ENCODE measurements at places on chromosomes 5 and 9.

- no peak for DNase-seq
These were observed 5.2 kb upstream of the RPL26L1 start for GRCh38 chr5:172953776-172954675.

DNA sequence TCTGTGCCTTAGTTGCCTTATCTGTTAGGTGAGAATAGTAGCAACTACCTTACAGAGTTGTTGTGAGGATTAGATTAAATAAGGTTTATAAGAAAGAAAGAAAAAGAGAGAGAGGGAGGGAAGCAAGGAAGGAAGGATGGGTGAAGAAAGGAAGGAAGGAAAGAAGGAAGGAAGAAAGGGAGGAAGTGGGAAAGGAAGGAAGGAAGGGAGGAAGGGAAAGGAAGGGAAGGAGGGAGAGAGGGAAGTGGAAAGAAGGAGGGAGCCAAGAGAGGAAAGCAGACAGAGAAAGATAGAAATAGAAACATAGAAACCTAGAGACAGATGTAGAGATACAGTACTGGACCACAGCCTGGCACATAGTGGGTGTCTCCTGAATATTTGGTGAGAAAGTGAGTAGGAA is 207.1 kb upstream of the TRIM32 start:
- DNase-seq, result no peak

DNA sequence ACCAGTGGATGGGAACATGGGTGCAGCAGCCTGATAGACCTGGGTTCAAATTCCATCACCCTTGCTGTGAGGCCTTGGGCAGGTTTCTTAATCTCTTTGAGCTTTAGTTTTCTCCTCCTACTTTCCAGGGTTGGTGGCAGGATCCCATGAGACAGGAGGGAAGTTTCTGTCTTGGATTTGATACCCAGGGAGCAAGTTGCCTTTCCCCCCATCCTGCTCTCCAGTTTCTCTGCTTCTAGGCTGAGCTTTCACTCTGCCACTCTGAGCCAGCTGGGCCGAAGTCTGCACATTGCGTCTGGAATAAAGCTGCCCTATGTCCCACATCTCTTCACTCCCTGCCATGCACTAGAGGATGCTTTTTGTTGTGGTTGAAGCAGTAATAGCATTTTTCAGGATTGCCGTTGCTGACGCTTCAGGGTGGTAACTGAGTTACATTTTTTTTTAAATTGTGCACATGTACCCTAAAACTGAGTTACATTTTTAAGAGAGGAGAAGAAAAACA is 40.5 kb upstream of the ANGPTL2 start:
- no peak for DNase-seq

GRCh38 chr9:19698960-19699359 is 89.9 kb downstream of the SLC24A2 start:
- DNase-seq, result no peak

DNA sequence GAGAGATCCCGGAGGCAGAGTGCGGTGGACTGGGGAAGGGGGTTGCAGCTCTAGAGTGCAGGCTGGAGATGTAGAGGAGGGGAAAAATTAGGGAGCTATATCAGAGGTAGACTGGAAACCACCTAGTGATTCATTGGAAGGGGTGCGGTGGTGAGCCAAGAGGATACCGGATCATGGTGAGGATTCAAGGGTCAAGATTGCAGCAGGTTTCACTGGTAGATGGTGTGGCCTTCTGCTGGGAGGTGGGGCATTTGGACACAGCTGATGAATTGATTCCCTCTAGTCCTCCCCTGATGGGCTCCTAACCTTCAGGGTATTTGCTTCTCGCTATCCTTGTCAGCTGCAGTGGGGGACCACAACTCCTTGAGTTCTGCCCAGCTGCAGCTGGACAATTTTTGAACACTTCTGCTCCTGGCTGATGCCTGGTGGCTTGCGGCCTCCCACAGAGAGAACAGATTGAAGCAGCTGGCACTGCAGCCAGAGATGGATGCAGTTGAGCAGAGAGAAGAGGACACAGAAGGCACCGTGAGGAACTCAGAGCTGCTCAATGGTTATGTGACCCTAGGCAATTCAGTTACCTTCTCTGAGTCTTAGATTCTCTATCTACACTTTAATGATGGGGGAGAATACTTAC is 134.4 kb upstream of the ABCA1 start:
- no peak for DNase-seq

- no peak for DNase-seq
These were observed 2.2 kb downstream of the BARX1 start for GRCh38 chr9:93952784-93953495.

DNA sequence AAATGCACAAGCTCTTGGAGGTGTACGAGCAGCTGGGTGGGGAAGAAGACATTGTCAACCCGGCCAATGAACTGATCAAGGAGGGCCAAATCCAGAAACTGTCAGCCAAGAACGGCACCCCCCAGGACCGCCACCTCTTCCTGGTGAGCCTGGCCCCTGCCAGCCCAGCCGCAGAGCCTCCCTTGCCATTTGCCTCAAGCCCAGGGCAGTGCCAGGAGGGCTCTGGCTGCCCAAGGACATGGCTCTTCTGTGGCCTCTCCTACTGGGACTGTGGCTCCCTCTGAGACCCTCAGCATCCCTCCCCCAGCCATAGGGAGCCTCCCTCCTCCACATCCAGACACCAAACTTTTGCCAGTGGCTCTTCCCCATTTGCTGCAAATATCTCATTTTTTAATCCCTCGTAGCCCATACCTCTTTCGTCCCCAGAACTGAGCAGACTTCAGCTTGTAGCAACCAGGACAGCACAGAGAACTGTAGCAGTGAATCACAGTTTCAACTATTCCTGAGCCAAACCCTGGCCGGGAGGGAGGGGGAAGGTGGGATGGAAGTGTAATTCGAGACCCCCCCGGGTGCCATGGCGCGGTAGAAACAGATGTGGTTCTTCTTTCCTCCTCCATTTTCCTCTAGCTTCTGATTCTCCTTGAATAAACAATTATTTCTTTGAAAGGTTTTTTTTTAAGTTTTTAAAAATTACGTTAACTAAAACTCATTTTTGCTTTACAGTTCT is 44.5 kb upstream of the SUSD3 start:
- DNase-seq, result no peak

GRCh38 chr5:88159591-88159990 is 109.1 kb downstream of the TMEM161B start:
- DNase-seq, result no peak

GRCh38 chr5:89458332-89458656 is 575.3 kb upstream of the MEF2C start:
- DNase-seq, result no peak

- DNase-seq, result no peak
These were observed 123.9 kb downstream of the PTPRD start for GRCh38 chr9:10488937-10489336.

DNA sequence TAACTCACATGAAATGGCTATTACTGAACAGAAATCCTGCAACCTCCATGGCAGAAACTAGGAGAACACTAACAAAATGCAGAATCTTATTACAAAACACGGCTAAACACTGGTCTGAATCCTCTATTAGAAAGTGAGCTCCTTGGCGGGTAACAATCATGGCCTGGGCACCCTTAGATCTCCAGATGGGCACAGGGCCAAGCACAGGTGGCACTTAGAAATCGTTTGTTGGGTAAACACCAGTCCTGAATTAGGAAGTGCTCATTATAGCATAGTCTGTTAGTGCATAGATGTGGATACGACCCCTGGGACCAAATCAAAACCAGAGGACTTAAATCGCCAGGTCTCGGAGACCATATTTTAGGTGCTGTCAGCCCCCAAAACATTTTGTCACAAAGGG is 14.4 kb downstream of the VDAC1 start:
- DNase-seq, result no peak

DNA sequence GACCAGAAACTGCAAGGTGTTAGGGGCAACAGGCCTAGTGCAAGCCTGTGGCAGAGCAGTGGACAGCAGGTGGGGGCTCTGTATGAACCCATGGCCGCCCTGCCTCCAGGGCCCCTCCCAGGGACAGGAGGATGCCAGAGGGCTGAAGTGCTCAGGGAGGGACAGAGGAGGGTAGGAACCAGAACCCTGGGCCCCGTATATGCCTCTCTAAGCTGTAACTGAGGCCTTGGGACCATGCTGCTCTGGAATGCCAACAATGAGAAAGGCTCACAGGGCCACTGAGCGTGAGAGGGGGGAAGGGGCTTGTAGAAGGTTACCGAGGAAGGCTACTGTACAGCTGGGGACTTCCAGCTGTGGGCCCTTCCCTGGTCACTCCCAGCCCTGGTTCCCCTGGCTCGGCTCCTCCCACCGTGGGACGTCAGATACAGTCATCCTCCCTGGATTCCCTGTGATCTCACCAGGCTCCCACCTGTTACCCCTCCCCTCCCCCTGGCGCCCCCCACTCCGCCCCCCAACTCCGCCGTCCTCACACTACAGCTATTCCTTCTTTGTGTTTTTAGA is 21.1 kb downstream of the AQP7 start:
- no peak for DNase-seq

GRCh38 chr5:58022055-58022454 is 437.8 kb downstream of the PLK2 start:
- no peak for DNase-seq

- DNase-seq, result no peak
These were observed 76.2 kb upstream of the CHD1 start for GRCh38 chr5:99004960-99005359.

DNA sequence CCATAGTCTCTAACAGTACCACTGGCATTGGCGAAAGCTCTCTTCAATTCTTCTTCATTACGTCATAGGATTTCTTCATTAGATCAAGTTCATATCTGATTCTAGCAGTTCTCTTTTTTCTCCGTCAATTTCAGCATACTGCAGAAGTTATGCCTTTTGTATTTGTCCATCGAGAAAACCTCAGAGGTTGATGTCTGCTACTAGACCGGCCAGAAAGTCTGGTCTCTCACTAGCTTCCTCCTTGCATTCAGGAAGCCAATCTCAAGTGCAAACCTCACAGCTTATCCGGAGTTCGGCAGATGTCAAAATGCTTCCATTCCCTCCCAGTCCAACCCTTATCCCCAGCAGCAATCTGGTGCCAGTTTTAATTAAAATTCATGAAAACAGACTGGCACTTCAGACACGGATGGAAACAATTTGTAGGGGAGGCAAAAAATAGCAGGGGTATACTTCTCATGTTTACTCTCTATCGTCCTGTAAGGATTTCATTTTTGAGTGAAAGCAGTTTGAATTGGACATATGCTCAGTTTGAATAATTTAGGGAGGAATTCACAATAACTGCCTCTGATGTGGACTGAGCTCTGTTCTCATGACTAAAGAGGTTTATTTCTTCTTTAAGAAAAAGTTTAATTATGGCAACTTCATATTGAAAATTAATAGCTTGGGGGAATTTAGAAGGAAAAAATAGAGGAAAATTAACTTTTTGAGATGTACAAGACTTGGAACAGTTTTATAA is 56.4 kb upstream of the TMC1 start:
- no peak for DNase-seq

GRCh38 chr9:128841694-128842492 is 12.3 kb upstream of the SPOUT1 start:
- no peak for DNase-seq

GRCh38 chr9:69001921-69002320 is 12.0 kb downstream of the PRKACG start:
- no peak for DNase-seq

- DNase-seq, result no peak
These were observed 262.5 kb upstream of the CHD1 start for GRCh38 chr5:99191206-99191745.

GRCh38 chr9:6014670-6015270 is 654 bp downstream of the RANBP6 start:
- DNase-seq, result no peak

GRCh38 chr5:97004423-97005060 is 68.7 kb downstream of the LNPEP start:
- no peak for DNase-seq

DNA sequence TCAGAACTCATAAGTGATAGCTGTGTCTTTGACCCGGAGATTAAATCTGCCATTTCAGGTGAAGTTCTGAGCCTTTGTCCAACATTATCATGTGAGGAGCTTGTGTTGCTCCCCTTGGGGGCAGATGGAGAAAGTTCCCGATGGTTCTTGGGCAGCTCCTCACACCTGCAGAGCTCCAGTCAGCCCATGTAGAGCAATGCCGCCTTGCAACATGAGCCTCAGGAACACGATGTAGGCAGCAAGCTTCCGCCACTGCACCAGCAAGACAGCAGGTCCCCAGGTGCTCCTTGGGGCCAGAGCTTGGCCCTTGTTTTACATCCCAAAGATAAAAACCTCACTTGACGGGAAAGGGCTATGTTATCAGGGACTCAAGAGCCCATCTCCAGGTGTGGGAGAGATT is 292.7 kb downstream of the IRX1 start:
- no peak for DNase-seq

DNA sequence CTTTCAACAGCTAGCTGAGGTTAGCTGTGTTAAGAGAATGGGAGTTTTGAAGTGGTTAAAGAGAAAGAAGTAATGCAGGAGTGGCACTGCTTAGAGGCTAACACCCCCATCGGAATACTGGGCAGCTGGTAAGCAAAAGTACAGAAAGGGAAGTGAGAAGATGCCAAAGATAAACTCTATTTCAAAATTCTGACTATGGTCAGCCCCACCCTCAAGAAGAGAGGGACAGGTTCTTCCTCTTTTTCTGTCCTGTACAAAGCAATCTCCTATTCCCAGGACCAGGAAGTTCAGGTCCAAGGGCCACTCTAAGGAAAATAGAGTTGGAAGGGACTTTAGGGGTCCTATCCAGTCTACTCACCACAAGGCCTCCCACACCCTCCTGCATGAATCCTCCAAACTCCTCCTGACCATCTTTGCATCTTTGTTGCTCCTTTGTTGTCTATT is 45.9 kb upstream of the JAK2 start:
- no peak for DNase-seq

DNA sequence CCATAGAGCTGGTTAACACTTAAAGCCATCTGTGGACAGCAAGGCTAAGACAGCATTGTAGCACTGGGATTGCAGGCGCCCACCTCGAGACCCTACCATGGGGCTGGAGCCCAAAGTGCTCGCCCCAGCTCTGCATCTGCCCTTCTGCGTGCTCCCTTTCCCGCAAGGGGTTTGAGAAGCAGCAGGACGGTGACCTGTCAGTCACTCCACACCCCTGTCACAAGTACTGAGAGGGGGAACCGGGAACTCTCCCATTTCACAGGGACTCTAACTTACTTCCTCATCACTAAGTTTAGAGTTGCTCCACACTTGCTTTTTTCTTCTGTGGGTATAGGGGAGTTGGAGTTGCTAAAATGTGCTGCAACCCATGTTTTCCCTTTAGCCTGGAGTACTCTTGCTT is 273.2 kb downstream of the SMARCA2 start:
- no peak for DNase-seq

GRCh38 chr5:3818624-3819023 is 223.0 kb downstream of the IRX1 start:
- DNase-seq, result no peak

GRCh38 chr9:83280790-83281189 is 217.8 kb upstream of the RASEF start:
- no peak for DNase-seq

- DNase-seq, result no peak
These were observed 184.8 kb downstream of the MLLT3 start for GRCh38 chr9:20437476-20437875.

GRCh38 chr5:180387798-180388197 is 34.7 kb upstream of the GFPT2 start:
- no peak for DNase-seq

GRCh38 chr5:167242701-167243100 is 1048.7 kb upstream of the WWC1 start:
- DNase-seq, result no peak
